Fibroblast of villous mesenchyme (primary cell): ENCODE measurements at places on chromosomes 13 and 19. TPM values are rescaled to one million over a fixed set of nuclear protein-coding genes. Genes with fewer than 3 reads are reported as not detected.
A peak's percentile ranks its signal among the peaks of the same experiment; 100 is the strongest.

DNA sequence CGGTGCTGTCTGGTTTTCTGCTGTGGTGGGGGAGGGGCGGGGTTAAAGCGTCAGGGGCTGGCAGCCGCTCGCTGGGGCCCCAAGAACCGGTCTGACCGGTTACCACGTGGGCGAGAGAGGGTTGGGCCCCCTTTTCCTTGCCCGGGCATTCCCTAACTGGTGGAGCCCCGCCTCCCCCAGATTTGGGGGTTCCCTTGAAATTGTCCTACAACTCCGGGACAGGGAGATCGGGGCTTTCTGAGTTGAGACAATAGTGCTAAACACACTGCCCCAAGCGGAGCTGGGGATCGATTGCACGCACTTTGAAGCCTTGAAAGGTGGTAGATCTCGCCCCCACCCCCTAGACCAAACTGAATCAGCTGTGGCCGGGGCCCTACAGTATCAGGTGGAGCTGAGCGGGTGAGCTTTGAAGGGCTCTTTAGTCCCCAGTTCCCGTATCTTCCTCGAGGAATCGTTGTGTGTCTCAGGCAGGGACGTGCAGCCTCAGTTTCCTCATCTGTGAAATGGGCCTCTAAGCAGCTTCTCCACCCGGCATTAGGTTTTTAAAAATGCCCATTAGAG lies 4.8 kb downstream of the IER2 start:
- peak; percentile 67 for DNase-seq

DNA sequence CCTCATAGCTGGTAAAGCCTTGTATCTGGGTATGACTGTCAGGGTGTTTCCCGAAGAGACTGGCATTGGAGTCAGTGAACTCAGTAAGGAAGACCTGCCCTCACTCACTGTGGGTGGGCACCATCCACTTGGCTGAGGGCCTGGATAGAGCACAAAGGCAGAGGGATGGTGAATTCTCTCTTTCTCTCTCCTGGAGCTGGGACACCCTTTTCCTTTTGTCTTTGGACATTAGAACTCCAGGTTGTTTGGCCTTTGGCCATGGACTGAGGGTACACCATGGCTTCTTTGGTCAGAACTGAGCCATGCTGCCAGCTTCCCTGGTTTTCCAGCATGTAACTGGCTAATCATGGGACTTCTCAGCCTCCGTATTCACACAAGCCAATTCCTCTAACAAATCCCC lies 4.6 kb upstream of the CEACAM1 start:
- no peak for DNase-seq

The NANOS3 gene
- 0.64 TPM in 1 of 2 replicates, not detected in the other for total RNA-seq

DNA sequence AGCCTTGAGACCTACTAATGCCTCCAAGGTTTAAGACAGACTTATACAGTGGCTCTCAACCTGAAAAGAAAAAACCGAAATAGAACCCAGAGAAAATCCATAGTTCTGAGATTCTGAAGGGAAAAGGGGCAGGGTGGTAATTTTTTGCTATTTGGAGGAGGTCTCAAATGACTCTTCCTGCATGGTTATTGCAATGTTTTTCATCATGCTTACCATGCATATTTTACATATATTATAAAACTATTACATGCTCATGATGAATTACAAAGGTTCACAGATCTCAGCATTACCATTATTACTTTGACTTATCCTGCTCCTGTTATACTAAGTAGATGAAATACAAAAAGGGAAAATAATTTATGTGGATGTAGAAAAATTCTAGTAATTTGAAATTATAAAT lies 47.6 kb downstream of the N4BP2L2 start:
- DNase-seq = no peak

- DNase-seq = peak; percentile 96
Observed at GRCh38 chr13:75549262-75550158, at the start of gene UCHL3. UCHL3 (plus strand) TSS chr13:75549791; CDS start chr13:75549821, 30 bp downstream.

The HCN2 gene
- 0.32 and 0.86 TPM in 2 replicates for total RNA-seq

GRCh38 chr19:52599241-52599640 lies 29.2 kb downstream of the ZNF701 start:
- DNase-seq = no peak

The MYBPC2 gene
- total RNA-seq = under 0.01 TPM in 1 of 2 replicates, not detected in the other

DNA sequence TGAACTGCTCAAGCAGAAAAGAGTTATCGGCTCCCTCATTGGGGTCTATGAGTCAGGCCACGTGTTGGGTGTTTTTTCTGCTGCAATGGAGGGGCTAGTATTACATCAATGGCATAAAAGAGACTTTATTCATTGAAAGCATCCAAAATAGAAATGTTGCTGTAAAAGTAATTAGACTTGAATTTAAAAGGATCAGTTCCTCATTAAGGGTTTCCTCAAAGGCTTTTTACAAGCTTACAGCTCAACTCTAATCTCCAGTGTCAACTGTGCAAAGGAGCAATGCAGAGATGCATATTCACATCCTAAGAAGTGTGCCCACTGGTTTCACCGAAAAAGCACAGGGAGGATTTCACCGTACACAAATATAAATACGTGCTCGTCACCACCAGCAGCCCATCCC lies 300.3 kb downstream of the FOXO1 start:
- no peak for DNase-seq

GRCh38 chr19:5800361-5801270 lies 4.3 kb upstream of the NRTN start:
- DNase-seq = no peak

The SIAH3 gene
- under 0.01 TPM in 1 of 2 replicates, not detected in the other for total RNA-seq

DNA sequence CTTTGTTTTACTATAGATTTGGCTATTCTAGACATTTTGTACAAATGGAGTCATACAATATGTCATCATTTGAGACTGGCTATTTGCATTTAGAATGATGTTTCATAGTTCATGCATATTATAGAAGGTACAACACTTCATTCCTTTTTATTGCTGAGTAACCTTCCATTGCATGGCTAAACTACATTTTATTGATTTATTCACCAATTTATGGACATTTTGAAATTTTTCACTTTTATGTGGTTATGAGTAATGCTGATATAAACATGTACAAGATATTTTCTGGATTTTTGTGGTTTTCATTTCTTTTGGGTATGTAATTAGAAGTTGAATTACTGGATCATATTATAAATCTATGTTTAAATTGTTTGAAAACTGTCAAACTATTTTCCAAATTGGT lies 710.3 kb upstream of the SLITRK5 start:
- DNase-seq = no peak

- no peak for DNase-seq
Observed at GRCh38 chr19:28632371-28633080, 580.4 kb downstream of the UQCRFS1 start.
